Suprapubic skin (tissue), 4 donors: ENCODE measurements at places on chromosomes 11 and 22.

GRCh38 chr11:58451585-58451984, 9.5 kb upstream of the OR5B12 start:
- DNase-seq = no peak
- no peaks in the 10 kb centered on the region for H3K36me3 ChIP-seq
- H3K4me1 ChIP-seq = no peaks in the 10 kb centered on the region
- no peak overlapping the region for H3K4me3 ChIP-seq
- no peak overlapping the region for H3K27ac ChIP-seq

- H3K4me3 ChIP-seq = no peak overlapping the region
- peaks cover 89% of the 10 kb centered on the region for H3K36me3 ChIP-seq
- no peak for DNase-seq
- no peaks in the 10 kb centered on the region for H3K27me3 ChIP-seq
These were observed 35.9 kb downstream of the SGSM3 start for GRCh38 chr22:40406063-40406890.

- H3K27ac ChIP-seq = no peak overlapping the region
- no peaks in the 10 kb centered on the region for H3K27me3 ChIP-seq
- peaks cover 77% of the 10 kb centered on the region for H3K4me1 ChIP-seq
- no peak overlapping the region for H3K4me3 ChIP-seq
These were observed 2.7 kb downstream of the ARHGAP1 start for GRCh38 chr11:46697723-46698122.

DNA sequence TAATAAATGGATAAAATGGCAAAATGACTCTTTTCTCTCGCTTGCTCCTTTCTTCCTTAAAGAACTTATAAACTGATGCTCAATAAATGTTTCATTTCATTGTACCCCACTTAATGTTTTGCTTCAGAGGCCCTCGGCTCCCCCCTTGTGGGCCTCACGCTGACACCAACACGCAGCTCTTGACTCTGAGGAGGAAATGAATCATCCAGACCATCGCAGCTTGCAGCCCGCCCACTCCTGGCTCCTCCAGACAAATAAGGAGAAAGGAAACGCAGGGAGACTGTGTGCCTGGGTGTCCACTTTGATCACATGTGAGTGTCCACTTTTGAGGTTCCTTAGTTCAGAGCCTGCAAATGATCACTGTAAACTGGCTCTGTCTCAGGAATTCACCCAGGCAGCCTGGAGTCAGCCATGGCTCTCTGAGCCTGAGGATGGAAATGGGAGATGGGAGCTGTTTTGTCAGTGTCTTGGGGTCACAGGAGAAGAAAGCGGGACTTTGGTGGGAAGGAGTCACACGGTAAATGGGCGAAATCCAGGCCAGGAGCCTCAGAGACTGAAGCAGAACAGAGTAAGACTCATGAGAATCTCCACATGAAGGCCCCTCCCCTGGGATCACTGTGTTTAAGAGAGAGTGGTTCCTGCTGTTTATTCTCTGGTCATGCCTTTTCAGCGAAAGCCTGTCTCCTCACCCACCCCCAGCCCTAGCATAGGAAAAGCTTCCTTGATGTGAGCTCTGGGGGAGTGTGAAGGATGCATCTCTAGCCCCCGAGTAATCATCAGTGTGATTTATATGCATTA, 96.5 kb downstream of the CWC15 start:
- H3K27me3 ChIP-seq = no peaks in the 10 kb centered on the region
- no peak overlapping the region for H3K4me3 ChIP-seq
- H3K4me1 ChIP-seq = peaks cover 27% of the 10 kb centered on the region
- peak; percentile 81 for DNase-seq
- peaks cover 36% of the 10 kb centered on the region for H3K36me3 ChIP-seq
- H3K27ac ChIP-seq = no peak overlapping the region

DNA sequence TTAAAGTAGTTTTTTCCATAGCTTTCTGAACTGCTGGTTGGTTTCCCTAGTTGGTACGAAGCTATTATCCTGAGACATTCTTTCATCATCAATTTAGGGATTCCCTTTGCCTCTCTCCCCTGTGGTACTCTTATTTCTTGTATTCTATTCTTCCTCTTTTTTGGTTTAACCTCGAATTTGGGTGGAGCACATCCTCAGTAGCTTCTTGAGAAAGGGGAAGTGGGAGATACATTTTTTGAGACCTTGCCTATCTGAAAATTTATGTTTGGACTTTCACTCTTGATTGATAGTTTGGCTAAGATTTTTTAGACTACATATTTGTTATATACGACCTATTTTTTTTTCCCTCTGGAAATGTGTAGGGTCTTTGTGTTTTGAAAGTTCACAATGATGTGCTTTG, 121.7 kb upstream of the ZBED5 start:
- DNase-seq = no peak
- no peaks in the 10 kb centered on the region for H3K27me3 ChIP-seq
- H3K36me3 ChIP-seq = no peaks in the 10 kb centered on the region
- no peak overlapping the region for H3K4me3 ChIP-seq
- peaks cover 5% of the 10 kb centered on the region for H3K4me1 ChIP-seq

DNA sequence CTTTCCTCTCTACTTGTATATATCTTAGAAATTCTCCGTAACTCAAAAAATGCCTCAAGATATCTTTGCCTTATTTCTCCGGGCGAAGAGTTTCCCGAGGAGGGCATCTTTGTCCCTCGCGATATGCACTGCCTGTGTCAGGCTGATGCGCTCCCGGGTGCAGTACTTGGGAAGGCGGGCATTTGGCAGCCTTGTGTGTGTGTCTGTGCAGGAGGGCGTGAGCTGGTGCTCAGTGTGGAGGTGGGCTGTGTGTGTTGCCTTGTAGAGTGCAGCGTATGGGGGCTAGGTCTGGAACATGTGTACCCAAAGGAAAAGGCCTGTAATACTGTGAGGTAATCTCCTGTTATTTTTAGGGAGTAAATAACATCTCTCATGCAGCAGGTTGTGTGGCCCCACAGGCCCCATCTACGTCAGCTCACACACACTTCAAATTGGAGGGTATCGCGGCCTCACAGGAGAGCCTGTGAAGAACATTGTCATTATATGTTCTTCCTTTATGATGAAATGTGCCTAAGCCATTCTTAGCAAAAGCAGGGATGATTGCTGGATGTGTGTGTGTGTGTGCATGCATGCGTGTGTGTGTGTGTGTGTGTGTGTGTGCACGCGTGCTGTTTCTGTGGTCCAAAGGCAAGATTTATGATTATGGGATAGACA, 77.5 kb downstream of the KCNJ1 start:
- peaks cover 11% of the 10 kb centered on the region for H3K36me3 ChIP-seq
- no peaks in the 10 kb centered on the region for H3K4me1 ChIP-seq
- H3K4me3 ChIP-seq = no peak overlapping the region
- no peaks in the 10 kb centered on the region for H3K27me3 ChIP-seq
- no peak for DNase-seq

DNA sequence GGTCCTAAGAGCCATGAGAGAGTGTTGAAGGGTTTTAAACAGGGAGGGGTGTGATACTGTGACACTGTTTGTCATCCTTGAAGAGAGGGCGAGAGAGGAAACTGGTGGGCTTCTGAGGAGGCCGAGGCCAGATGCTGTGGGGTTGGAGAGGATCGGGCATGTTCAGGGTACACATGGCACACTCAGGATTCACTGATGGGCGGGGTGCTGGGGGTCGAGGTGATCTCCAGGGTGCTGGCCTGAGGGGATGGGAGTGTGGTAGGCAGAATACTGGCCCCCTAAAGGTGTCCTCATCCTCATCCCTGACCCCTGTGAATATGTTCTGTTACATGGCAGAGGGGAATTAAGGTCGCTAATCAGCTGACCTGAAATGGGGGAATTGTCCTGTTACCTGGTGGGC, 7.3 kb downstream of the TBC1D22A start:
- no peaks in the 10 kb centered on the region for H3K36me3 ChIP-seq
- H3K27me3 ChIP-seq = no peaks in the 10 kb centered on the region
- H3K27ac ChIP-seq = peak overlapping the region; percentile 35
- H3K4me1 ChIP-seq = peaks cover 39% of the 10 kb centered on the region

GRCh38 chr22:30027791-30028190, 52.5 kb upstream of the HORMAD2 start:
- no peak overlapping the region for H3K4me3 ChIP-seq
- H3K36me3 ChIP-seq = peaks cover 56% of the 10 kb centered on the region
- H3K4me1 ChIP-seq = peaks cover 2% of the 10 kb centered on the region
- H3K27me3 ChIP-seq = no peaks in the 10 kb centered on the region

GRCh38 chr11:117144477-117145392, 648 bp downstream of the PAFAH1B2 start:
- H3K4me3 ChIP-seq = peak overlapping the region; percentile 82
- H3K27ac ChIP-seq = peak overlapping the region; percentile 91
- peaks cover 35% of the 10 kb centered on the region for H3K4me1 ChIP-seq

GRCh38 chr11:16040151-16040550, 316.2 kb downstream of the SOX6 start:
- no peaks in the 10 kb centered on the region for H3K27me3 ChIP-seq
- no peaks in the 10 kb centered on the region for H3K4me1 ChIP-seq
- no peak overlapping the region for H3K27ac ChIP-seq
- no peak overlapping the region for H3K4me3 ChIP-seq
- no peaks in the 10 kb centered on the region for H3K36me3 ChIP-seq

GRCh38 chr22:22214819-22215329, 29.7 kb upstream of the VPREB1 start:
- no peak for DNase-seq
- peaks cover 12% of the 10 kb centered on the region for H3K27me3 ChIP-seq
- H3K27ac ChIP-seq = no peak overlapping the region

- no peak overlapping the region for H3K4me3 ChIP-seq
- no peaks in the 10 kb centered on the region for H3K27me3 ChIP-seq
- DNase-seq = no peak
- no peaks in the 10 kb centered on the region for H3K4me1 ChIP-seq
- H3K36me3 ChIP-seq = no peaks in the 10 kb centered on the region
- H3K27ac ChIP-seq = no peak overlapping the region
These were observed 38.5 kb downstream of the RTL6 start for GRCh38 chr22:44459551-44459950.

DNA sequence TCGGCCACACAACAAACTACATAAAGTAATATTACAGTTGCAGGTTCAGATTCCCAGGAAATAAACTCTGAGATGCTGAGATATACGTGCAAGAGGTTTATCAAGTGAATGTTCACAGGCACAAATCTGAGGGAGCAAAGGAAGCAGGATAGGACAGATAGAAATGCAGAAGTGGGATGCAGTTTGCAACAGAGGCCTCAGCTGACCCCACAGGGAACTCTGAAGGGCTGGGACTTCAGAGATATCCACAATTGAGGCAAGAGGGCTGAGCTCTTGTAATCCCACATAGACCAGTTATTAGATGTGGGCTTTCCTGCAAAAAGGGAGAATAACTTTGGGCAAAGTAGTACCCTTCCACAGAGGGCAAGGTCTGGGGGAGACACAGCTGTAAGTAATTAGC, 25.4 kb upstream of the ARHGAP20 start:
- H3K4me3 ChIP-seq = no peak overlapping the region
- H3K4me1 ChIP-seq = no peaks in the 10 kb centered on the region
- no peak overlapping the region for H3K27ac ChIP-seq
- DNase-seq = no peak

- no peaks in the 10 kb centered on the region for H3K4me1 ChIP-seq
- no peak overlapping the region for H3K27ac ChIP-seq
- no peak overlapping the region for H3K4me3 ChIP-seq
- H3K27me3 ChIP-seq = no peaks in the 10 kb centered on the region
- no peaks in the 10 kb centered on the region for H3K36me3 ChIP-seq
These were observed 11.8 kb downstream of the RFPL1 start for GRCh38 chr22:29450222-29450621.

DNA sequence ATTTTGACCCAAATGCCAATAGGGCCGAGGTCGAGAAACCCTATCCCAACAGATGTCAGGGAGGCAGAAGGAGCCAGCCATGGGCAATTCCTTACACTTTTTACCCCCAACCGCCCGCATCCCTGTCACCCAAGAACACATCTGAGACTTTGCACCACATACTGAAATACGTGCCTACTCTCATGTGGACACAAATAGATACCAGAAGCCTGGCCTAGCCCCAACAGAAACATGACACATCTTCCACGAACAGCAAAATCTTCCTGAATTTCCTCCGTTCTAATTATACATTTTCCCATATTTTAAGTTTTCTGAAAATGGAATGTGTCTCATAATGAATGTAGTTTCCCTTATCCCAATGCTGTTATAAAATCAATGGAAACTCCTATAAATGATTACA, 64.7 kb downstream of the SLC1A2 start:
- peaks cover 13% of the 10 kb centered on the region for H3K4me1 ChIP-seq
- no peaks in the 10 kb centered on the region for H3K27me3 ChIP-seq
- H3K4me3 ChIP-seq = no peak overlapping the region
- no peaks in the 10 kb centered on the region for H3K36me3 ChIP-seq

- peaks cover 56% of the 10 kb centered on the region for H3K4me1 ChIP-seq
- H3K27me3 ChIP-seq = peaks cover 23% of the 10 kb centered on the region
- DNase-seq = no peak
- peak overlapping the region; percentile 79 for H3K4me3 ChIP-seq
These were observed 1.0 kb upstream of the RAB3IL1 start for GRCh38 chr11:61918251-61918937.

DNA sequence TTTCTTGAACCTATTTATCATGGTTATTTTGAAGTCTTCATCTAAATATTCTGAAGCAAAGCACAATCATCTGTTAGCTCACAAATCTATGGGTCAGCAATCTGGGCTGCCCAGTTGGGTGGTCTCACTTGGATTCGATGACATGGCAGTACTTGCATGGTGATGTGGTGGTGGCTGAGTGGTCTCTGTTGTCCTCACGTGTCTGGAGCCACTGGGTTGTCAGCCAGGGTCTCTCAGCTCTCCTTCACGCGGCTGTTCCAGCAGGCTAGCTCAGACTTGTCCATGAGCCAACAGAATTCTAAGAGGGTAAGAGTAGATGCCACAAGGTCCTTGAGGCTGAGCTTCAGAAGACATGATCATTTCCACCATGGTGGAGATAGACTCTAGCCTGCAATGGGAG, 66.4 kb upstream of the KCNQ1OT1 start:
- no peak overlapping the region for H3K4me3 ChIP-seq
- H3K36me3 ChIP-seq = no peaks in the 10 kb centered on the region
- peaks cover 7% of the 10 kb centered on the region for H3K4me1 ChIP-seq
- DNase-seq = peak; percentile 38

- H3K27me3 ChIP-seq = no peaks in the 10 kb centered on the region
- H3K27ac ChIP-seq = no peak overlapping the region
- no peaks in the 10 kb centered on the region for H3K36me3 ChIP-seq
- DNase-seq = no peak
- H3K4me1 ChIP-seq = no peaks in the 10 kb centered on the region
These were observed 554.3 kb upstream of the LRRC4C start for GRCh38 chr11:42013656-42014201.

GRCh38 chr11:81033779-81034540, 1593.1 kb upstream of the TENM4 start:
- no peaks in the 10 kb centered on the region for H3K4me1 ChIP-seq
- H3K27me3 ChIP-seq = no peaks in the 10 kb centered on the region
- no peak for DNase-seq
- no peak overlapping the region for H3K27ac ChIP-seq
- no peak overlapping the region for H3K4me3 ChIP-seq
- H3K36me3 ChIP-seq = no peaks in the 10 kb centered on the region

GRCh38 chr22:46053563-46054090, 76.7 kb upstream of the WNT7B start:
- no peaks in the 10 kb centered on the region for H3K36me3 ChIP-seq
- DNase-seq = peak; percentile 86
- no peaks in the 10 kb centered on the region for H3K27me3 ChIP-seq
- H3K4me1 ChIP-seq = peaks cover 95% of the 10 kb centered on the region
- H3K4me3 ChIP-seq = peak overlapping the region; percentile 83
